ENCODE measurements at places on chromosomes 3 and 15. TPM values are rescaled to one million over a fixed set of nuclear protein-coding genes. Genes with fewer than 3 reads are reported as not detected.

GRCh38 chr3:101677436-101678286 is 729 bp upstream of the ZBTB11 start:
- peak; percentile 51 for DNase-seq

GRCh38 chr15:49830391-49830790 is 209.5 kb downstream of the DTWD1 start:
- no peak for DNase-seq

- DNase-seq, result no peak
Observed at GRCh38 chr3:155496206-155496605, 202.7 kb upstream of the STRIT1 start.

- DNase-seq, result no peak
Observed at GRCh38 chr3:144866476-144866875, 894.9 kb downstream of the DIPK2A start.

GRCh38 chr3:194937144-194937543 is 251.5 kb downstream of the FAM43A start:
- DNase-seq, result no peak

GRCh38 chr3:105691053-105691452 is 177.8 kb downstream of the CBLB start:
- no peak for DNase-seq

DNA sequence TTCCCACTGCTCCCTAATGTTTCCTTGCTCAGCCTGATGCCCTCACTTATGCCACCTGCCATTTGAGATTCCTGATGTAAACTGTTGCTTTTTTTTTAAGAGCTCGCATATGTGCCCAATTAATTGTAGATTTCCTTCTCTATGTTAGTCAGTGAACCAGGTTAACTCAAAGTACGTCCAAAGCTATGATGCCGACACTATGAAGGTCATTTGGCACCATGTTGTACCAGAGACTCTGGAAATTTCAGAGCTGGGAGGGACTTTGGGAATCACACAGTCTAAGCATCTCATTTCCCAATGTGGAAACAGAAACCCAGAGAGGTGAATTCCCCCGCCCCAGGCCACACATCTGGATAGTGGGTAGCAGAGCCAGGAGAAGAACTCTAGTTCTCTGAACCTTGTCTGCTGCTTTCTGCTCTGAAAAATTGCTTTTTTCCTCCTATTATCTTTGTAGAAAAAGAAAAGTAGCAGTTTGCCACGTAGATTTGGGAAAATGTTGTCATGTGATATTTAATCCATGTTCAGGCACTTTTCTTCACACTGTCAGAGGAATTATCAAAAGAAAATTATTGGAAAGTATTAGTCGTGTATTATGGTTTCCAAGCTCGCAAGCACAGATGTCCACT is 38.5 kb upstream of the TNFAIP8L3 start:
- DNase-seq, result no peak

- peak; percentile 3 for DNase-seq
Observed at GRCh38 chr3:72123908-72124441, 339.0 kb upstream of the PROK2 start.

DNA sequence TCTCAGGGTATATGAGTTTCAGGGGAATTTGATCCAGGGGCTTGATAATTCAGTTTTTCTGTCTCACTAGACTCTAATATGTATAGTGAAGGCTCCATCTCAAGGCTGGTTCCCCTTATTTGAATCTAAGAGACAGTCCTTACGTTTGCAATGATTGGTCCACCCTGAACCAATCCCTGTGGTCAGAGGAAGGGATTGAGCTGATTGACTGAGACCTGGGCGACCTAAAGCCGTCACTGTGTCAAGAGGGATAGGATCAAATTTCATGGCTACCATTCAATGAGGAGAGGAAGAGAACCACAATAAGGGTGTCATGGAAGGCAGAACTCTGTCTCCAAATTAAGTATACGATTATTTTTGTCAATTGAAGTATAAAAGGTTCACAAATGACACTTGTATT is 16.3 kb downstream of the NUDT16 start:
- no peak for DNase-seq

- DNase-seq, result no peak
Observed at GRCh38 chr3:15007681-15008141, 57.4 kb downstream of the MRPS25 start.

GRCh38 chr3:126954141-126954842 is 28.6 kb upstream of the PLXNA1 start:
- no peak for DNase-seq

DNA sequence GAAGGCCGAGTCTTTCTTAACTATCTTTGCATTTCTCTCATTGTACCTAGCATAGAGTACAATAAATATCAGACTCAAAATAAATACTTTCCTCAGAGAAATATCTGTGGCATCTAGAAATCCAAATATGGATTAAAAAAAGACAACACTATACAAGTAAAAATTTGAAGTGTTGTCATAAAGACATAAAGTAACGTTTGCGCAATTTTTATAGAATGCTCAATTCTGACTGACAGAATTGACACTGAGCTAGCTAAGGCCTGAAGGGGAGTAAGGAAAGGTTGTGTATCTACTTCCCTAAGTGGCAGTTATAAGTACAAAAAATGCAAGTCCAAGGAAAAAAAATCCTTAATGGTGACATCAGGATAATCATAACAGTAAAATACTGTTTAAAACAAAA is 1.1 kb downstream of the SEC11A start:
- peak; percentile 28 for DNase-seq

GRCh38 chr3:15065550-15066007 is 464 bp upstream of the MRPS25 start:
- DNase-seq, result no peak

DNA sequence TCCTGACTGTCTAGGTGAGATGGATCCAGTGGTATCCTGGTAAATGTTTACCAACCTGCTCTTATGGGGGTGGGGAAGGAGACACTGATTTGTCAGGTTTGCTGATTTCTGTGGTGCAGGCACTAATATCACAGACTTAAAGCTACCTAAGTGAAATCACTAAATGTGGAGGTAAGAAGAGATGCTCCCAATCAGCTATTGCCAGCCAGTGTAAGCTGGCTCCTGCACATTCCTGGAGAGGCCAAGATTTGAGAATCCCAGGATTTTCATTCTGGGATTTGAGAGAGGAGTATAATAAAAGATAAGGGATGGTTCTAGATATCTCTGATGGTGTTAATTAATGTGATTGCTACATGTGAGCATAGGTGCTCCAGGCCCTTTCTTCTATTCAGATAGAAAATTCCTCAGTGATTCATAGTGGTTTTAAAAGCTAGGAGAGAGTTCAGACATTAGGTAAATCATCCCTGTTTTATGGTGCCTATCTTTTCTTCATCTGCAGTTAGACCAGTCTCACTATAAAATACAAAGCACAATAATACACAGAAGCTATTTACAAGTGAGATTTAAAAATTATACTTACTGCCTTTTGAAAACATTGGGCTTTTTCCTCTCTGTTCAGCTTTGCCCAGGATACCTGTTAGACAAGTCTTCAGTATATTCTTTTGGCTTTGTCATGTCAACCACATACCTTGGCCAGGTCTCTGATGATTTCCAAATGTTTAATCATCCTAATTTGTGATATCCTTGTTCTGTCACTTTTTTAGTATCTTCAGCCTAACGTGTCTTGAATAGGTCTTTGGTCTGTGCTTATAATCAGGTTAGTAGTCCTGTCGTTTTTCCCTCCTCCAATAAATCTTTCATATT is 90.9 kb downstream of the MBNL1 start:
- DNase-seq, result peak; percentile 49

- no peak for DNase-seq
Observed at GRCh38 chr15:60351066-60351465, 46.7 kb downstream of the ANXA2 start.

- no peak for DNase-seq
Observed at GRCh38 chr15:69814932-69815331, 282.8 kb downstream of the TLE3 start.

GRCh38 chr3:98897701-98898100 is 3.8 kb downstream of the DCBLD2 start:
- DNase-seq, result peak; percentile 57

GRCh38 chr15:25422021-25422420 is 16.8 kb downstream of the UBE3A start:
- no peak for DNase-seq

DNA sequence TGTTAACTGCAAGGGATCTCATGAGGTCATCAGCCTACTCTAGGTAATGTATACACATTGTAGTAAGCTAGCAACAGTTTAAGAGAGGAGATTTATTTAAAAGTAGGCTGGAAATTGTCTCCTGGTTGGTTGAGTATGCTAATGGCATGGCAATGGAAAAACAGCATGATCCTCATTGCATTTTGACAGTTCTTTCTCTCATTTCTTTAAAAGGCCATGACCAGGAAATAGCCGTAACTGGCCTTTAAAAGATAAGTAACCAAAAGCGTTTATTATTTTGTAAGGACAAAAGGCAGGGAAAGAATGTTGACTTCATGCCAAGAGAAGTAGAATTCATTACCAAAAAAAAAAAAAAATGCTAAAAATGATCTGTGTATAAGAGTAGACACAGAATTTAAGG is 310.3 kb downstream of the FGF12 start:
- DNase-seq, result no peak

GRCh38 chr3:69408542-69408941 is 22.7 kb upstream of the FRMD4B start:
- no peak for DNase-seq

GRCh38 chr3:35664460-35664919 is 25.2 kb downstream of the ARPP21 start:
- DNase-seq, result no peak

- no peak for DNase-seq
Observed at GRCh38 chr15:88571153-88571851, 24.8 kb upstream of the DET1 start.

DNA sequence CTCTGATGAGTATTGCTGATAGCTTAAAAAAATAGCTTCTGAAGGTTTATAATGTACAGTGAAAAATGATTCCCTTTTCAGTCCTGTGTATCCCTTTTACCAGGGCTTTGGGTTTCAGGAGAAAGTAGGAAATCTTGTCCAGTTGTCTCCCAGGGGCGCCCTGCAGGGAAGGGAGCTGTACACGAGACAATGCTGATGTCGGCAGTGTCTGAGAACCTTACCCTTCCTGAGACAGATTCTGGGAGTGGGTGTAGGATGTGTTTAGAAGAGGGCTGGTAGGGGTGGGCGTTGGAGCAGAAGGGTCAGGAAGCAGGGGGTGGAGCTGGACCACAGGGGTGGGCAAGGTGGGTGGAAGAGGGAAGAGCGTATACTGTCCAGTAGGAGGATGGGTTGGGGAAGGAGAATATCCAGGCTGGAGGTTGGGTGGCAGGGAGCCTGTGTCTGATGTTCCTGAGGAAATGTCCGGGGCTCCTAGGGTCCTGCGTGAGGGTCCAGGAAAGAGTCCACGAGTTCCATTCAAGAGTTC is 5.6 kb downstream of the THPO start:
- no peak for DNase-seq

DNA sequence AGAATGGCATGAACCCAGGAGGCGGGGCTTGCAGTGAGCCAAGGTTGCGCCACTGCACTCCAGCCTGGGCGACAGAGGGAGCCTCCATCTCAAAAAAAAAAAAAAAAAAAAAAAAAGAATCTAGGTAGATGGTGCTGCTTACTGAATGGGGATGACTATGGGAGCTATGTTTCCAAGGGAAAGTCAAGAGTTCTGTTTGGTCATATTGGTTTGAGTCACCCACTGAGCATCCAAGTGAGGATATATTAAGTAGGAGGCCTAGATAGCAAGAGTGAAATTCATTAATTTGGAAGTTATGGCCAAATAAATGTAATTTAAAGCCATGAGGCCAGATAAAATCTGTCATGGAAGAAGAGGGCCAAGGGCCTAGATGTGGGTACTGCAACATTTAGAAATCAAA is 9.0 kb upstream of the UACA start:
- no peak for DNase-seq

DNA sequence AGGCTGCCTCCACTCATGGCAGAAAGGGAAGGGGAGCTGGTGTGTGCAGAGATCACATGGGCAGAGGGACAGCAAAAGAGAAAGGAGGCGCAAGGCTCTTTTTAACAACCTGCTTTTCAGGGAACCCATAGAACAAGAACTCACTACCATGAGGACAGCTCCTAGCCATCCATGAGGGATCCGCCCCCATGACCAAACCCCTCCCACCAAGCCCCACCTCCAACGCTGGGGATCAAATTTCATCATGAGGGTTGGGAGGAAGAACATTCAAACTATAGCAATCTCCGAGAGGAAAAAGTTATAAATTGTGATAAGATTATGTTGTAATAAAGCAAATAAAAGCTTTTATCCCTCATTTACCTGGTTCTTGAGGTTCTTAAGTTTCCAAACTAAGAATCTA is 84.7 kb upstream of the LMCD1 start:
- peak; percentile 3 for DNase-seq

- no peak for DNase-seq
Observed at GRCh38 chr3:158774965-158775364, 26.9 kb upstream of the MFSD1 start.

- no peak for DNase-seq
Observed at GRCh38 chr3:66762916-66763693, 235.0 kb upstream of the KBTBD8 start.

DNA sequence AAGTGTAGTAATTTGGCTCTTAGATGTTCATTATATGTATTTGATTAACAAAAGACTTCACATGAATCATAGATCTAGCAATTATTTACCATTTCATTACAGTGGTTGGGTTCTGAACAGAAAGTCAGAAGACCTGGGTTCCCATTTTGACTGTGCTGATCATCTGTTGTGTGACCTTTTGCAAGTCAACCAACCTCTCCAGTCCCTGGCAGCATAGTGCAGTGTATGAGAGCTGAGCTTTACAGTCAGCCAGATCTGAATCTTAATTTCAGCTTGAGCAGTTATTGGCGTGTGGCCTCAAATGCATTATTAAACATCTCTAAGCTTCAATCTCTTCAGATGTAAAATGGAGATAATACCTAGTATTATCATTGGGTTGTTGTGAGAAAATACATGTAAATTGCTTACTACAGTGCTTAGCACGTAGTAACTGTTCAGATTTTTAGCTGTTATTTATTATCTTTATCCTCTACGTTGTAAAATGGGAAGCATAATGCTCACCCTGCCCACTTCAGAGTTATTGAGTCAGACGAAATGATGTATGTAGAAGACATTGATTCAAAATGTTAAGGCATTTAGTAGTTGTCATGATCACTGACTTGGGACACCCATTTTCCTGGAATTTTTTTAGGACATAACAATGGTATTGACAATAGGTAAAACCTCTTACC is 104.0 kb downstream of the KLHL25 start:
- no peak for DNase-seq

Gene PLA2G4F
- total RNA-seq, result 11.7 TPM

Gene FMN1
- 11.5 TPM for total RNA-seq

Gene CSTA
- total RNA-seq, result not detected

Gene THPO
- 0.56 TPM for total RNA-seq

Gene DAZL
- not detected for total RNA-seq

Gene GOLGA8J
- not detected for total RNA-seq

Gene ITIH4
- total RNA-seq, result not detected

Gene SPPL2A
- total RNA-seq, result 85.1 TPM

Gene LMCD1
- 4.8 TPM for total RNA-seq

Gene FOXB1
- 0.05 TPM for total RNA-seq

Gene PGBD4
- 1.7 TPM for total RNA-seq

Gene C2CD4A
- 0.10 TPM for total RNA-seq

Gene SH2D7
- total RNA-seq, result not detected

Gene KLHL6
- total RNA-seq, result not detected

Gene MITF
- total RNA-seq, result not detected

Gene AADAC
- total RNA-seq, result 0.08 TPM
